ENCODE measurements at places on chromosomes 13 and 19.

DNA sequence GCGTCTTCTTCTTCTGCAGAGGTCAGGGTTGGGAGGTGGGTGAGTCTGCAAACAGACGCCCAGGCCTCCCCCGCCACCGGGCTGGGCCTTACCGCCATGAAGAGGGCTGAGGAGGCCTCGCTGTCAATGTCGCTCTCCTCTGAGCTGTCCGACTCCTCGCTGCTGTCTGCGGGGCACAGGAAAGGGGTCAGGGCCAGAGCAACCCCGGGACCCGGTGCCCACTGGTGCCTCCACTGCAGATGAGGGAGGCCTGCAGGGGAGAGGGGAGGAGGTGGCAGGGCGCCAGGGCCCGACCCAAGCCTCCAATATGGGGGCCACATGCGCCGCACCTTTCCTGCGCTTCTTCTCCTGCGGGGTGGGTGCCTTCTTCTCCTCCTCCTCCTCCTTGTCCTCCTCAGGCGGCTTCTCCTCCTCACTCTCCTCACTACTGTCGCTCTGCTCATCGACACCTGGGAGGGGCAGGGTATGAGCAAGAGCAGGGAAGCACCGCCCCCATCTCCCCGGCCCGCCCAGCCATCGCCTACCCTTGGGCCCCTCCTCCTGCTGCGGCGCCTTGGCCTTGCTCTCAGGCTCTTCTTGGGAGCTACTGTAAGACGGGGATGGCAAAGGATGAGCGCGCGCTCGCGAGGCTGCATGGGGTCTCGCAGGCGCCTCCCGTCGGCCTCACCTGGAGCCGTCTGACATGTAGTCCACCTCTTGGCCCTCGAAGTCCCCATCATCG lies 5.5 kb upstream of the PSPN start:
- no peak for DNase-seq

- DNase-seq, result no peak
Observed at GRCh38 chr13:44046428-44046827, 166.7 kb downstream of the LACC1 start.

- no peak for DNase-seq
Observed at GRCh38 chr19:18168673-18169381, 4.8 kb upstream of the IFI30 start.

GRCh38 chr13:39982745-39983144 lies 327.3 kb downstream of the COG6 start:
- DNase-seq, result no peak

- no peak for DNase-seq
Observed at GRCh38 chr19:46374536-46375475, 27.9 kb downstream of the PPP5C start.
